ENCODE measurements at places on chromosomes 5 and 9.

- no peak for DNase-seq
Observed at GRCh38 chr9:135214706-135215105, 127.2 kb downstream of the OLFM1 start.

DNA sequence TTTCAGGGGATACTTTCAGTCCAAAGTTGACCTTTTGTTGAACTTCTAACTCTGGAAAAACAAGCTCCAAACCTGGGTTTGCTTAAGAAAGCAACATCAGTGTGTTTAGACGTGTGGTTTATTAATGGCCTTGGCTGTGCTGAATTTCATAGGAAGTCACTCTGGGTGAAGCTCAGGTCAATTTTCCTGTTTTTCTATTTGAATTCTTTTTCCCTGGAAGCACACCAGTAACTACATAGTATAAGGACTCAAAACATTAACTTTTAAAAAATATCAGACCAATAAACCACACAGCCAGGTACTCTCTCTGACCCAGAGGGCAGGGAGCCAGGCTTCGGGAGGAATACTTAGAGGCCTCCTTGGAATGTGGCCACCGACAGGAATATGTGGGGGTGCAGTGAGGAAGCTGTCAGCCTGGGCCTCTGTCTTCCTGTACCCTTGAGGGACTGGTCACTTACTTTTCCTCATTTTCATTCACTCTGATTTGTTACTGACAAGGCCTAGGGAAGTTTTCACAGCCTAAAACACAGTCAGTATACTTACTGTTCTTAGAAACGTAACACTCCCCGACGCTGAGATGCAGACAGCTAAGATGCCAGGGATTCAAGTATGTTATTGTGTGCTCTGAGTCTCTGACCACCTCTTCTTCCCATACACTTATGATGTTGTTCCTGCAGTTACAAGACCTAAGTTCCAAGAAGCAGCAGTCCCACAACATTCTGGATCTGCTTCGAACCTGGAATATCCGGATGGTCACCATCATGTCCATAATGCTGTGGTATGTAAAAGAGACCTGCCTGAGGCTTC lies 18.9 kb downstream of the SLC22A5 start:
- no peak for DNase-seq

DNA sequence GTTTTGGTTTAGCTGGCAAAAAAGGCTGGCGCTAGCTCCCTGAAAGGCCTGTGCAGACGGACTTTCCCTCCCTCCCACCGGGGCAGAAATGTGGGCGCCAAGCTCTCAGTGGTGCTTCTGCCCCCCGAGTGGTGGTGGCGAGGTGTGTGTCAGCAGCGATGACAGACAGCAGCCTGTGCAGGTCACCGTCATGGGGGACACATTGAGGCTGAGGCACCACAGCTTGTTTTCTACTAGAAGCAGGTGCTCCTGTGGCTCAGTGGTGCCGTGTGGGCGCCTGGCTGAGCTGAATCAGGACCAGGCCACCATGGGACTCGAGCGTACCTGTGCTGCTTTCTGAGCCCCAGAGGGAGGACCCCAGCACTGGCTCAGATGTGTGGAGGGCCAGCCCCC lies 6.2 kb downstream of the WNK2 start:
- no peak for DNase-seq

DNA sequence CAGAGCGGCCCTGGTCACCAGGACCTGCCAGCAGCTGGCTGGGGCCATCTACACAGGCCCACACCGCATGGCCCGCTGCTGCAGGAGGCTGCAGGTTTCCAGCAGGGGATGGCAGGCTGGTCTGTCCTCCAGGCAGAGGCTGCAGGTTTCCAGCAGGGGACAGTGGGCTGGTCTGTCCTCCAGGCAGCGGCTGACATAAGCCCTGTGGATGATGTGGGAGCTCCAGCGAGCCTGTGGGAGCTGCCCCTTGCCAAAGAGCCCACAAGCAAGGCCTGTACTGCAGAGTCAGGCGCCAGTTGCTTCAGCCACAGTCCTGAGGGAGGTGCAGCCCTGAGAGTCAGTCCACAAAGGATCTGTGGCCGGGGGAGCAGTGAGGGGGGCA lies 18.5 kb downstream of the TPPP start:
- DNase-seq, result no peak

DNA sequence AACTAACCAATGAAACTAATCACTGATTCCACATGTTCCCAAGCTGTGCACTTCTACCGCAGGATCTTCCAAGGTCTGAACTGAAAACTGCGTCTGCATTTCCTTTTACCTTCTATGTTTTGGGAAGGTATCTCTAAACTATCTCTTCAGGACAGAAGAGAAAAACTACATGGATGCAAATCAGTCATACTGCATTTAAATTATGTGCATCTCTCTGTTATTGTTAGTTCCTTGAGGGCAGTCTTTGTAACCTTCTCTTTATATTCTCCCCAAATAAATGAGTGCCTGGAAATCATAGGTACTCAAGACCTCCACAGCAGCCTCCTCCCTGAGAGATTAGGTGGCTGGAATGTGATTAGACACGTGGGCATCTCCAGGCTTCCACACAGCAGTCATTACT lies 17.1 kb downstream of the MTX3 start:
- no peak for DNase-seq
